NCI-H460 (cell line): ENCODE measurements at places on chromosomes 6 and 20.

DNA sequence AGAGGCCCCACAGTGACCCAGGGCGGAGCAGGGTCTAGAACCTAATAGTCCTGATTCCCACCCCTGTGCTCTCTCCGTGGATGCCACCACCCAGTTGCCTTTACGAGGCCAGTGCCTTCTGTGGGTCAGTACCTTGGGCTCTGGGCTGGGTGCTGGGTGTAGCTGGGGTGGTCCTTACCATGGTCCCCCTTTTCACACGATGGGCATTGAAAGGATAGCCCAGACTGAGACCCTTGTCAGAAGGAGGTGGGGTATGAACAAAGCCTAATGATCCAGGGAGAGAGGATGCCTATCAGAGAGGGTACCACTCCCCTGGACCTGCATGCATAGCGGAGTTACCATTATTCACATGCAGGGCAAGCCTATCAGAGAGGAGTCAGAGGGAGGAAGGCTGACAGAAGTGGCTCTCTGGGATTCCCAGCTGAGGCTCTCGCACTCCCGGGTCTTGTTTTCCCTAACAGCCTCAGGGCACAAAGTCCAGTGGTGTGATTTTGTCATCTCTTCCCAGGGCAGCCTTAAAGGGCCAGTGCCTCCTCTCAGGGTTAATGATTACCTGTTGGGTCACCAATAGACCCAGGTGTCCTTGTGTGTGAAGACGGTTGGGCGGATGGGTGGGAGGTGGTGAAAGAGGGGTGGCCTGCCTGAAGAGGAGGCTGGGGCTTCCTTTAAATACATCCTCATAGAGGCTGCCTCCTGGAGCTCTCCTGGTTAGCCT lies 36.2 kb downstream of the VEGFA start:
- no peak for DNase-seq

DNA sequence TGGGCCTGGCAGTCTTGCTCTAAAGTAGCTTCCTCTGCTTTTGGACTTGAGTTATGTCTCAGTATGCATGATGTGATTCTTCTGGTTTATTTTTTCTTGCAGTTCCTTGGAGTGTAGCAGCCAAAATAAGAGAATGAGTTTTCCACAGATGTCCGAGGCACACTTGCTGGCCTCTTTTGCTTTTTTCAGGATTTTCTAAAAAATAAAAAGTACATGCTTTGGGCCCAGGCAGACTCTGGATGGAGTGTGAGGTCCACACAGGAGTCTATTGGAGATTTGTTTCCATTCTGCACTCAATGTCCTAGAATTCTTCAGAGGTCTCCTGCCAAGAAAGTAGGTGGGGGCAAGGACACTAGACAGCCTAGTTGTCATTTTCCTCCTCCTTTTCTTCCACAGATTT lies 477.6 kb downstream of the EPM2A start:
- DNase-seq, result no peak

DNA sequence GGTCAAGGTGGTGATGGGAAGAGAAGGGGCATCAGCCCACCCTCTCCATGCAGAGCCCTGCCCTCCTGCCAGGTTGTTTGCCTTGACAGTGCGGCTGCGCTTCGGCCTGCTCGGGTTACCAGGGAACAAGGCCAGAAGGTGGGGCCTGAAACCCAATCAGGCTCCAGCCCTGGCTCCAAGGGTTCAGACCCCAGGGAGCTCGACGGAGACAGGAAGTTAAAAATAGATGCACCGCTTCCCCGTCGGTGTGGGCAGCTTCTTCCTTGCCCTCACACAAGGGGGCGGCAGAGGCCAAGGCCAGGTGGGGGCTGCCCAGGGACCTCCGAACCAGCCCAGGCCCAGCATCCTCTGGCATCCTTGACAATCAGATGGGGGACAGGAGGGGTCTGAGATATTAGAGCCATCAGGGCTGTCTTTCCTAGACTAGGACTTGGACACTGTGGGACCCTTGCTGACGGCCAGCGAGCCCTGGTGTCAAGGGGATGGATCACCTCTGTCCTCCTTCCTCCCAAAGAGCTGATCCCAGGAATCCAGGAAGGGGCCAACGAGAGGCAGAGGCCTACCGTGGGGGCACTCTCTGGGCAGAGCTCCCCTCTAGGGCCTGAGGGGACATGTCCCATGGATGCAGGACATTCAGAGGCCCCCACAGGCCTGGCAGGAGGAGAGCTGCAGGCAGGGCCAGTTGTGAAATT lies 65.2 kb downstream of the RIPOR3 start:
- DNase-seq, result peak; percentile 35

GRCh38 chr6:47144306-47144705 lies 102.2 kb upstream of the ADGRF1 start:
- DNase-seq, result no peak

GRCh38 chr6:151765444-151765886 lies 42.0 kb upstream of the ESR1 start:
- peak; percentile 69 for DNase-seq

- DNase-seq, result peak; percentile 94
These were observed 37.5 kb upstream of the TMEM170B start for GRCh38 chr6:11500008-11500407.

GRCh38 chr6:105310947-105311346 lies 91.9 kb downstream of the PREP start:
- DNase-seq, result no peak

- peak; percentile 54 for DNase-seq
These were observed 78.7 kb upstream of the BTN3A2 start for GRCh38 chr6:26286168-26286877.

- no peak for DNase-seq
These were observed 26.2 kb upstream of the MMP24 start for GRCh38 chr20:35200267-35200666.

- DNase-seq, result no peak
These were observed 150.9 kb downstream of the PREX1 start for GRCh38 chr20:48676795-48677460.

- DNase-seq, result no peak
These were observed 133.3 kb downstream of the WDR27 start for GRCh38 chr6:169568314-169569087.

DNA sequence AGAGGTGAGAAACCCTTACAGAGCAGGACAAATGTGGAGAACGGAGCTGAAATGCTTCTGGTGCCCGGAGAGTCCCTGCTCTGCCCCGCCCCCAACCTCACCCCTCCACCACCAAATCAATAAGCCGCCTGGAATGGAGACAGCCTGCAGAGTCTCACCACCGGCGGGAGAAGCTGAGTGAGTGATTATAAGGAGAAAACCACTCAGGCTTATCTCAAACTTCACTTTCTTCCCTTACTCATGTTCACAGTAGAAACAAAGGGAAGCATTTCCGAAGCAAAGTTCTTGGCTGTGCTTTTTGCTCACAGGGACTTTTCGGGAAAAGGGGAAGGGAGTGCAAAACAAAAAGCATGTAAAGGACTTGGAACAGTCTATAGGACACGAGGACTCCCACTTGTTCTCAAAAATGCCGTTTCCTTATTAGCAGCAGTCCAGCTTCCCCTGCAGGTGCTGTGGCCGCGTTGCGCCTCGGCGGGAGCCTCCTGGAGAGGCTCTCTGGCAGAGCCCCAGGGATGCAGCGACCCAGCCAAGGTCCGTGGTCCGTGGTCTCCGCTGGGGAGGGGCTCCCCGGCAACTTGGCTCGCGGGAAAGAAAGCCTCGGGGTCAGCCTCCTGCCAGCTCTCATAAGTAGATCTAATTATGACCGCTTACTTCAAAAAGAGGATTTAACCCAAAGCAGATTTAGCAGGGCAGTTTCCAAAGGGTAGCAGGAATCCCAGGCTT lies 64.8 kb upstream of the TMEM30A start:
- DNase-seq, result no peak

DNA sequence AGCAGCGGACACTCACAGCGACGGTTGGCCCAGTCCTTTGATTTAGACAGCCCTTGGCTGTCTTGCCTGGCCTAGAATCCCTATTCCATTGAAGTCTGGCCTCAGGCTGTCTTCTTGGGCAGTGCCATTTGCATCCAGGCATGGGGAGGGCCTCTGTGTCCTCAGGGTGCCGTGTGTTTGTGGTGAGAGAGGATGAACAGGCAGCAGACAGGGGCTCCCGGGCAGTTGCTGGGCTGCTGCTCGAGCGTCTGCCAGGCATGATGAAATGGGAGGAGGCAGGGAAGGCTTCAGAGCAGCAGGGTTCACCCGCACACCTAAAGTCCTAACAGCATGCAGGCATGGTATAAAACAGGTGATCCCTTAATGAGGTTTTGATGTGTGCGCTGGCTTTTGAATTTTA lies 126.9 kb downstream of the SOBP start:
- DNase-seq, result no peak

DNA sequence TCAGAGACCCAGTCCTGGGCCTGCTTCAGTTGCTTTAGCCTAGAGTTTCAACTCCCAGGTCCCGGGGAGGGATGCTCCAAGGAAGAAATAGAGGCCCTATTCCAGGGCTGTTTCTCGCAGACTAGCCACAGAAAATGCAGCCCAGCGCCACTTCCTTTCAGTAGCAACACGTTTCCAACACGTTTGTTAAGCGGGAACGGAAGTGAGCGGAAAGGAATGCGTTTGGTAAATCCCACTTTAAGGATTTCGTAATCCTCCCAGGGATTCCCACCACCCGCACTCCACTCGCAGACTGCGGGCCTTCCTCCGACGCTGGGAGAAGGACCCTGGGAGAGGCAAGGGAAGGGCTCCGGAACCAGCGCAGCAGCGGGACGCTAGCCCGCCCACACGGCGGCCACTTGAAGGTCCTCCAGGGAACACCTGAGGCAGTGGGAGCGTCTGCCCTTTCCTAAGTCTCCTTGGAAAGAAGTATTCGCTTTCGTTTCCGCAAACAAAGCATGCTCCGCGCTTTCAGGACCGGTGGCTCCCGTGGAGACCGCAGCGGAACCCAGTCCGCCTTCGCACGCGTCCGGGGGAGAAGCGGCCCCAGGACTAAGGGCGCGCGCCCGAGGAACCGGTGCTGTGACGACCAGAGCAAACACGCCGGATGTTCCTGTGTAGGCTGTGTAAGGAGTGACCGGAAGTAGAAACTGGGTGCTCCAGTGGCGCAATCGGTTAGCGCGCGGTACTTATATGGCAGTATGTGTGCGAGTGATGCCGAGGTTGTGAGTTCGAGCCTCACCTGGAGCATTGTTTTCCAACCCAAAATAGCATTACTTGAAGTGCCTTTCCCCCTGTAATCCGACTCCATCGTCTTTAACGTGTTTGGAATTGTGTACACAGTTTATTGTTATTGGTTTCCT lies 227.6 kb upstream of the PRSS16 start:
- DNase-seq, result peak; percentile 86

DNA sequence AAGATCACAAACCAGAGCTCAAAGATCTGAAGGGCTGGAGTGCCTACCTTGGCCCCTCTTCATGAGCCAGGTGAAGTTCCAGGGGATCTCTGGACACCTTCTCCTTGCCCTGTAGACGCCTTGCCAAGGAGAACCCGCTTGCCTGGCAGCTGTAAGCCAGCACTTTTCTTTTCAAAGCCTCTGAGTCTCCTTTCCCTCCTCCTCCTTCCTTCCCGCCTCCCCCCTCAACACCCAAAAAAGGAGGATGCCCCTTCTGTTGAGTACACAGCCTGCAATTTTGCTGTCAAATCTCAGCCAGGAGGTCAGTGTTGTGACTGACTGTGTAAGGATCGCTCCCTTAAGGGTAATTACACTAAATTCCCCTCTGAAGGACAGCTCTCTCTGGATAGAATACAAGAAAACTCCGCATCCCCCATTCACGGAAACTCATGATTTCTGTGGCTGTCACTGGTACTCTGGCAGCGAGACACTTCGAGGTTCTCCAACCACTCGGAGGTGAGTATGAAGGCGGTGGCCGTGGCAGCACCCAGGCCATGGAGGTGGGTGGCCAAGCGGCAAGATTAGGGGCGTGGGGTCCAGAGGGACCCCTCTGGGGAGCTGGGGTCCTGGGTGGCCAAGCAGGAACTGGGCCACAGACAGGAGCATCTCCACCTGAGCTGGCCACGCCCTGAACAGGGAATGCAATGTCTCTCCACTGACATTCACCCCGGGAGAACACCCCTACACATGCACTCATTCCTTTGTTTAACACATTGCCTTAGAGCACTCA lies 23.2 kb upstream of the FOXP4 start:
- DNase-seq, result no peak

- no peak for DNase-seq
These were observed 3.9 kb upstream of the ARHGAP18 start for GRCh38 chr6:129713806-129714333.

- no peak for DNase-seq
These were observed 25.8 kb upstream of the RNGTT start for GRCh38 chr6:88989215-88989614.

- DNase-seq, result no peak
These were observed 34.2 kb downstream of the PKIG start for GRCh38 chr20:44616604-44616964.

GRCh38 chr6:112153926-112154607 lies 66.7 kb downstream of the FAM229B start:
- DNase-seq, result no peak

DNA sequence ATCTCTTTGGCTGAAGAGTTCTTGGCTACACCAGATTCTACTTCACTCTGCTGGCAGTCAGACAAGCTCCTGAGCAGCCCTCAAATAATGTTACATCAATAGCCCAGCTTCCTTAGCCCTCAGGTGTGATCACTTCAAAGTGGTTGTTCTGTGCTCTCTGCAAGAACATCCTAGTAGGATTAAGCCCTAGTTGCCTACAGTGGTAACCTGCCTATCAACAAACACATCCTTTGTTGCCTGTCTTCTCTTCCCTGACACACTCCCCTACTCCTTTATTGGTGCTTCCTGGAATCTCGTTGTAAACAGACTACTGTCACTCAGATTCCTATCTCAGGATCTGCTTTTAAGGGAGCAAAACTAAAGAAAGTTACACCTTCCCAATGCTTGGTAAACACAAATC lies 45.1 kb upstream of the TASP1 start:
- DNase-seq, result no peak

DNA sequence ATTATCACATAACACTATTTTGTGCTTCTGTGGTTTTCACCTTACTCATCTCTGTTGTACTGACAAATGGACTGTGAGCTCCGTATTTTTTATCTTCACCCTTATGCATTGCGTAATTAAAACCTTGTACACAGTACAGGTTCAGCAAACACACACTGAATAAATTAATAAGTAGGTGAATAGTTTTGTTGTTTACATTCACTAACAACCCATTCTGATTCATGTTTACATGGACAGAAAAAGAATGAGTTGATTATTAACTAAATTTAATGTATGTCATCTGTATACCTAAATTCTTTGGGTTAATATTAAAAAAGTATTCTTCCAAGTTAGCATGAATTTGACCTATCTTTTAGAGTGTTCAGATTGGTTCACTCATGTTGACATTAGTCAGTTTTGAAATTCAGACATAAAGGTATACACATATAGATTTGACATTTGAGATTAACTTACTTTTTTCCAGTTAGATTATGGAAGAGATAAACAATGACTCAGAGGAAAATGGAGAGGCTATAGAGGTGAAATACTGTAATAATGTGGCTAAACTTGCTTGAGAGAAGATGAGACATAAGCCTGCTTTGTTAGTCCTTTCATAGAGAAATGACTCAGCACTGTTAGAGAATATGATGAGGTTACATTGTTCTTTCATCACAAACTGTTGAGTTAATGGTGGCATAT lies 541.7 kb upstream of the FLRT3 start:
- peak; percentile 79 for DNase-seq

GRCh38 chr20:19249106-19249879 lies 36.9 kb downstream of the SLC24A3 start:
- DNase-seq, result no peak

DNA sequence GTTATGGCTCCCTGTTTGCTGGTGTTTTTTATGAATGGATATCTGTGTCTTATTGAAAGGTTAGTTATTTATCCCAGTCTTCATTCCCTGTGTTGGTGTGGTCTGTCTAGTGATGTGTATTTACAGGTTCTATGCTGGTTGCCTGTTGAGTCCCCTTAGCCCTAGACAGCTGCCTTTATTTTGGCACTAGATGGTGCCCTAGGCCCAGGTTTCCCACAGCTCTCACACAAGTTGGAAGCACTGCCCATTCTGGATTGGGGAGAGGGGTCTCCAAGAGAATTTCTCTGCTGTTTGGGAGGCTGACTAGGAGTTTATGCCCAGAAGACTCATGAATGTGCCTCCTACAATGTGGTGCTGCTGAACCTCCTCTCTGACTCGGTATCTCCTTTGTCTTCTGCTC lies 12.4 kb downstream of the GRM1 start:
- DNase-seq, result peak; percentile 14
